ENCODE measurements at places on chromosomes 5 and 9.

- DNase-seq = no peak
Measured at GRCh38 chr5:151758141-151758429, 346 bp downstream of the ATOX1 start.

DNA sequence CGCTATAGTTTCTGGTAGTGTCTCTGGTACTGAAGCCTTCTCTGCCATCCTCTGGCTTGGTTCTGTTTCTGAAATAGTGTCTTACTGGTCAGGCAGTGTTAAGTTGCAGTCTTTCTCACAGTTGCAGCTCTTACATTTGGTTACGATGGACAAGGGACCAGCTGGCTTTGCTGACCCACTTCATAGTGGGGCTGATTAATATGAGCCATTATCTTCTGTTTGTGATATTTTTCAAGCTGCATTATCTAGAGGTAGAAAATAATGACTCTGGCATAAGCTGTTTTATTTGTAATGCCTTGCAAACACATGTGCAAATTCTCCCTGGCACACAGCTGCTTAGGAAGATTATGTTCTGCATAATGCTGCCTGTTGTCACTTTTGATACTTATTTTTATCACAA, 199.1 kb downstream of the KDM4C start:
- no peak for DNase-seq

GRCh38 chr9:124652615-124653393, 118.3 kb downstream of the NR6A1 start:
- DNase-seq = peak; percentile 88

DNA sequence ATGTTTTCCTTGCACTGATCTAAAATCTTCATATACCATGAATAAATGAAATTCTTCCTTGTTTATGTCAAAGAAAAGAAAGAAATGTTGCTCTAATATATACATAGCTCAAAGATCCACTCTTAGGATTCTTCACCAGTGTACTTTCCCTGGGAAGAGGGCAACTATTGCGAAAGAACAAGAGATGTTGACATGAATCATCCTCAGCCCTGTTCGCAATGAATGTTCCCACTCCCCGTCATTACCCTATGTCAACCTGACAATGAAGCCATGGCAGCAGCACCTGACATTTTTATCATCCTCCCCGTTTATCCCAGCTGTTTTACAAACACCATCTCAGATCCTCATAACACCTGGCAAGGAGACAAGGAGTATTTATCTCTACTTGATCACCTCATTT, 409.1 kb upstream of the GRIA1 start:
- DNase-seq = peak; percentile 6

DNA sequence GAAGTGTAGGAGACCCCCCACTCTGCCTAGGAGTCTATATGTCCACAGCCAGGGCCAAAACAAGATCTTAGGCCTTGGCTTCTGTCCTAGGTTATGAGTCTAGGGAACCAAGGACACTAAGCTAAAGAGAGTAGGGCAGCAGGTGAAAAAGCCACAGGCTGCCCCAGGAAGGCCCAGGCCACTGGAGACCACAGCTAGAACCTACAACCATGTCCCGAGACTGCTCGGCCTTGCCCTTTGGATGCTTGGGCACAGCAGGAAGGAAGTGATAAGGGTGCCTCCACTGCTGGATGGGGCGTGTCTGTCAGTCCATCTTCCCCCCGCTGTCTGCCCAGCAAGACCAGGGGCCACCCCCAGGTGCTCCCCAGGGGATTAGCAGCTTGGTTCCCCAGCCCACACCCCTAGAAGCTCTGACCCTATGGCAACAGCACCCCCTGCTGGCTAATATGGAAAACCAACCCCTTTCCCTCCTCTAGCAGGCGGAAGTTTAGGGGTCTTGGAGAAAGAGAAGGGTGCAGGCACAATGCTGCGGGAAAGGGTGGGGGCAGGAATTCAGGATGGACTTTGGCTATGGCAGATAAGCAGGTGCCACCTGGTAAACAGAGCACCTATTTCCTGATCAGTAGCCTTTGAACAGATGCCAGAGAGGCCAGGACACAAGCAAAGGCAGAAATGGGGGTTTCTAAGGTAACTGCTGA, 10.5 kb upstream of the IRF1 start:
- DNase-seq = peak; percentile 62

- DNase-seq = no peak
Measured at GRCh38 chr5:163104464-163104863, 332.9 kb upstream of the CCNG1 start.

GRCh38 chr9:28518439-28518838, 945.2 kb upstream of the C9orf72 start:
- DNase-seq = peak; percentile 11

- DNase-seq = no peak
Measured at GRCh38 chr5:61293071-61293470, 39.0 kb upstream of the ZSWIM6 start.

GRCh38 chr9:123081824-123082223, 48.4 kb downstream of the GPR21 start:
- DNase-seq = peak; percentile 55

GRCh38 chr9:3962971-3963642, 336.8 kb downstream of the GLIS3 start:
- peak; percentile 91 for DNase-seq

DNA sequence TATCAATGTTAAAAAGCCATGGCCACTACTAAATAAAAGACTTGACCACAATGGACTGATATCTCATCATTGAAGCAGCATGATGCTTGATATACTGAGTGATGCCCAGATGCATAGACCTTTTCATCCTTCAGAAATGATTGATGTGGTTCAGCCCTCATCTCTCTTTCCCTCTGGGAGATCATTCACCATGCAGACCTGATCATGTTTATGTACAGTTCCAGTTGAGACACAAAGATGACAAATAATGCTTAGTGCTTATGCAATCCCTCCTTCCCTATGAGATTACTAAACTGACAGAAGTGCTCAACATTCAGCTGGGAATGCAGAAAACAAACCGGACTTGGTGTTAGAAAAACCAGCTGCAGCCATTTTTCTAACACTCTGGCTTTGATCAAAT, 91.9 kb upstream of the TLR4 start:
- no peak for DNase-seq

- DNase-seq = no peak
Measured at GRCh38 chr9:92164490-92164889, 49.3 kb upstream of the SPTLC1 start.

GRCh38 chr5:81829242-81829641, 78.3 kb upstream of the SSBP2 start:
- DNase-seq = no peak

Measured in fibroblast of skin of right quadriceps (primary cell).